ENCODE measurements at places on chromosomes 13 and 19.

DNA sequence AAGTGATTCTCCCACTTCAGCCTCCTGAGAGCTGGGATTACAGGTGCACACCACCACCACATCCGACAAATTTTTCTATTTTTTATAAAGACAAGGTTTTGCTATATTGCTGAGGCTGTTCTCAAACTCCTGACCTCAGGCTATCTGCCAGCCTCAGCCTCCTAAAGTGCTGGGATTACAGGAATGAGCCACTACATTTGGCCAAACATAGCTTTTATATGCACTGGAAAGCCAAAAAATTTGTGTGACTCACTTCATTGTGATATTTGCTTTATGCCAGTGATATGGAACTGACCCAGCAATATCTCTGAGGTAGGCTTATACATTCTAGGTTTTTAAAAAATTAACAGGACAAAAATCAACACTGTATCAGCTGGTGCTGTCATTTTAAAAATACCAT lies 26.8 kb upstream of the ACOD1 start:
- DNase-seq: no peak

DNA sequence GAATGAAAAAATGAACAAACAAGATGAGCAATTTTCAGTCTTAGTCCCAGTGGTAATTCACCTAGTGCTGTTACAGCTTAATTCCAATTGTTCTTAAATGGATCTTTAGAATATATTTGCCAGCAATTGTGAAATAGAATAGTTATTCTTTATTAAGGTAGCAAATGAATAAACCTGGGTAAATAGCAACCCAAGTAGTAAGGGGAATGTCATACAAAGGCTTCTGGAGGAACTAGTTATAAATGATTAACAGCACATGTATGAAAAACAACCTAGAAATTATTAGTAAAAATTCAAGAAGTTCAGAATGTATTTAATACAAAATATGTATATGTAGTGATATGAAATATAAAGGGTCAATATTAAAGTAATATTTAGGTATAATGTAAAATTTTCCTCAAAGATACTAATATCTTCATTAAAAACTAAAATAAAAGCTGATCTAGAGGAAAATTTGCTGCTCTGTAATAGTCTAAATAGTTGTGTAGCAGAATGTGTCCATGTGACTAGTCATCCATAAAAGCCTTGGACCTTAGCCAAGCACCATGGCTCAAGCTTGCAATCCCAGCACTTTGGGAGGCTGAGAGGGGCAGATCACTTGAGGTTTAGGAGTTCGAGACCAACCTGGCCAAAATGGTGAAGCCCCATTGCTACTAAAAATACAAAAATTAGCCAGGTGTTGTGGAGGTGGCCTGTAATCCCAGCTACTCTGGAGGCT lies 535.9 kb upstream of the ATXN8OS start:
- no peak for DNase-seq

DNA sequence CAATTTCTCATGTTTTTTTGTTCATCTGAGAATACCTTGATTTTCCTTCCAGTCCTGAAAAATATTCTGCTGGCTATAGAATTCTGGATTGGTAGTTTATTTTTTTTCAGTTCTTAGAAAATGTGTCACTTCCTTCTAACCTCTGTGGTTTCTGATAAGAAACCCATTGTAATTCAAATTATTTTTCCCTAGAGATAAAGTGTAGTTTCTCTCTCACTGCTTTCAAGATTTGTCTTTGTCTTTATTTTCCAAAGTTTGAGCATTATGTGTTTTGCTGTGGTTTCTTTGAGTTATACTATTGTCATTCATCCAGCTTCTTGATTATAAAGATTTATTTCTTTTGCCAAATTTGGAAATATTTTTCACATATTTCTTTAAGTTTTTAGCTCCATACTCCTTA lies 324.0 kb upstream of the SPRY2 start:
- DNase-seq: no peak

DNA sequence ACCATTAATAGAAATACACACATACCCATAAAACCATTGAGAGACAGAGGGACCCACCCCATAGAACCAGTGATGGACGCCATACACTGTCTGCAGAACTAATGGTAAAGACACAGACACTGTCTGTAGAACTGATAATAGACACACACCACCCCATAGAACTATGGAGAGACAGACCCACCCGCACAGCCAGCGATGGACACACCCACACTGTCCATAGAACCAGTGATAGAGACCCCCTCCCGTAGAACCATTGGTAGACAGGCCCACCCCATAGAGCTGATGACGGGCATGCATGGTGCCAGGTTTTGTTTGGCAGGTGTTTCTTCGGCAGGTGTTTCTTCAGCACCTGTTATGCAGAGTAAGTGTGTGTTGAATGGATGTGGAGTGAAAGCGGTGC lies 88.3 kb upstream of the TEX29 start:
- no peak for DNase-seq

GRCh38 chr19:50309396-50310125 lies 19.6 kb downstream of the KCNC3 start:
- no peak for DNase-seq

GRCh38 chr19:21323000-21323399 lies 6.2 kb downstream of the ZNF708 start:
- DNase-seq: no peak

DNA sequence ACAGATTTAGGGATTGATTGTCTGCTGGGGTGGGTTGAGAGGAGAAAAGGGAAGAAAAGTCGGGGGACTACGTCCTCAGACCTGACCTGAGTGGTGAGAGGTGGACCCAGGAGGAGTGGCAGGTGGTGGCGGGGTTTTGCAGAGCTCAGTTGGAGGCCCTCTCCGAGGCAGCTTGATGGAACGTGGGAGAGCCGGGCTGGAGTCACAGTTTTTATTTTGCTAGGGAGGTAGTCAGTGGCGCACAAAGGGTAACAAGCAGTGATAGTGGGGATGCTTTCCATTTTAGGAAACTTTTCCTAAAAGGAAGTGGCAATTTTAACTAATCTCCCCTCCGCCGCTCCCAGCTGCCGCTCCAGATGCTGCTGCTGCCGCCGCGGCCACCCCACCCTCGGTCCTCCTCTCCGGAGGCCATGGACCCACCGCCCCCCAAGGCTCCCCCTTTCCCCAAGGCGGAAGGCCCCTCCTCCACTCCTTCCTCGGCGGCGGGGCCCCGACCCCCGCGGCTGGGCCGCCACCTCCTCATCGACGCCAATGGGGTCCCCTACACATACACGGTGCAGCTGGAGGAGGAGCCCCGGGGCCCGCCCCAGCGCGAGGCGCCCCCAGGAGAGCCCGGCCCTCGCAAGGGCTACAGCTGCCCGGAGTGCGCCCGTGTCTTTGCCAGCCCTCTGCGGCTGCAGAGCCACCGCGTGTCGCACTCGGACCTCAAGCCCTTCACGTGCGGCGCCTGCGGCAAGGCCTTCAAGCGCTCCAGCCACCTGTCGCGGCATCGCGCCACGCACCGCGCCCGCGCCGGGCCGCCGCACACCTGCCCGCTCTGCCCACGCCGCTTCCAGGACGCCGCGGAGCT lies 1.1 kb upstream of the ZNF581 start:
- DNase-seq: no peak

DNA sequence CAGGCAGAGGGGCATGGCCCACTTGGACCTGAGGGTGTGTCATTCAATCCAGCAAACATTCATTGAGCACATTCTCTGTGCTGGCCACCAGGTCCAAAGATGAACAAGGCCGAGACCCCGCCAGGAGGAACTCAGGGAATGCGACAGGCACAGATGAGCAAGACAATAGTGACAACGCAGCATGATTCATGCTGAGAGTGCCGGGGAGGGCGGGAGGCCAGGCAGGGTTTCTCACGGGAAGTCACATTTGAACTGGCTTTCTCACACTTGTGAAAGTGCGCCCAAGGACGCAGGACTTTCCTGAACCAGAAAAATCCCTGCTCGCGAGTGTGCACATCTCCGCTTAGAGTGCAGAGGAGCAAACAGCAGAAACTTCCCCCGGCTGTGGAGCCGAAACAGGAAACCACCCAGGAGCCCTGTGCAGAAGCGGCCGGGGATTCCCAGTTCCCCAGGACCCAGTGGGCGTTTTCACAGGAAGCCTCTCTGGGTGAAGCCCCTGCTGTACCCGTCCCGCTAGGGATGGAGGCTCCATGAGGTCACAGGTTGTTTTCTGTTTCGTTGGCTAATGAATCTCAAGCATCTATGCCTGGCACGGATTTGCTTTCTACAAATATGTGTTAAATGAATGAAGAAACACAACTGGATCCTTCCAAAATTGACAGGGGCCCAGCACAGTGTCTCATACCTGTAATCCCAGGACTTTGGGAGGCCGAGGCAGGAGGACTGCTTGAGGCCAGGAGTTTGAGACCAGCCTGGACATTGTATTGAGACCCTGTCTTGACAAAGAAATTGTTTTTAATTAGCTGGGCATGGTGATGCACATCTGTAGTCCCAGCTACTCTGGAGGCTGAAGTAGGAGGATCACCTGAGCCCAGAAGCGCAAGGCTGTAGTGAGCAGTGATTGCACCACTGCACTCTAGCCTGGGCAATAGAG lies 68.4 kb upstream of the TM9SF2 start:
- peak; percentile 59 for DNase-seq

All from activated T-cell treated with anti-CD3 and anti-CD28 coated beads for 1 hour (primary cell).